IMR-90 (cell line): ENCODE measurements at places on chromosomes 1 and 21. TPM values are rescaled to one million over a fixed set of nuclear protein-coding genes. Genes with fewer than 3 reads are reported as not detected.

Gene SLC35F3
- under 0.01 TPM in 2 replicates for total RNA-seq

Gene RNF2
- total RNA-seq = 39.7 and 48.8 TPM in 2 replicates

Gene KRTAP13-2
- not detected in 2 replicates for total RNA-seq

Gene RGSL1
- not detected in 2 replicates for total RNA-seq

Gene HOOK1
- not detected in 2 replicates for total RNA-seq

Gene PLA2G2F
- not detected in 2 replicates for total RNA-seq

Gene VASH2
- 0.83 and 0.90 TPM in 2 replicates for total RNA-seq

Gene SCCPDH
- total RNA-seq = 37.8 and 46.9 TPM in 2 replicates

Gene EDARADD
- total RNA-seq = not detected in 2 replicates

Gene TDRD5
- total RNA-seq = not detected in 2 replicates

Gene TLR5
- under 0.01 and 0.18 TPM in 2 replicates for total RNA-seq
